Stimulated activated CD8-positive, alpha-beta memory T cell treated with anti-CD3 and anti-CD28 coated beads, Interleukin-15, amount 100 ng/mL, for 4 hours (primary cell): ENCODE measurements at places on chromosomes 4 and X.

DNA sequence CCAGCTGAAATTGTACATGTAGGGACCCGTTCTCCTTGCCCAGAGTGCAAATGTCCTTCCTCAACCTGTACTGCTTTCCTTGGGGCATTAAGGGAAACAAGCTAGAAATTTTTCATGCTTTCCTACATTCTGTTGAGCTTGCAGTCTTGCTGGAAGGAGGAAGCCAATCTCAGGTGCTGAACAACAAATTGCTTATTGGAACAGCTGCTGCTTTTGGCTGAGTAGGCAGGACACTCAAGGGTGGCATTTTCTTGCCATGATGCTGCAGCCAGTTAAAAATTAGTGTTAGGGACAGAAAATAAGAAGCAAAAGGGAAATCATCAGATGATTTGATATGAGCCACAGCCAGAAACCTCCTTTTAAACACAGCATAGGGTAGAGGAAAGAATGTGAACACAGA, 223.7 kb downstream of the QDPR start:
- DNase-seq: no peak

DNA sequence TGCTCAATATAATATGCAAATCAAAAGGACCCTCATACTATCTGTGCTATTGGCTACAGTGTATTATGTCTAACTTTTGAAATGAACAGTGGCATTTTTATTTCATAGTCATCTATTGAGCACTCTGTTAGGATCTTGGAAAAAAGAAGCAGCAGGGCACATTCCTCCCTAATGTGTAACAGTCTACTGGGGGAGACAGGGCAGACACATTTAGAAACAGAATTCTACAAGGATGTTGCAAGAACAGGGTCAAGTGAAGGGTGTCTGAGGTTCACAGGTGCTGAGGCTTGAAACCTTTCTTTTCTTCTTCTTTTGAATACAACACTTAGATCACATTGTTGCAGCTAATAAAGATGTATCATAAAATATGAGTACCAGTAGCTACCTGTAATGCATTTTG, 129.7 kb upstream of the SLC4A4 start:
- no peak for DNase-seq

DNA sequence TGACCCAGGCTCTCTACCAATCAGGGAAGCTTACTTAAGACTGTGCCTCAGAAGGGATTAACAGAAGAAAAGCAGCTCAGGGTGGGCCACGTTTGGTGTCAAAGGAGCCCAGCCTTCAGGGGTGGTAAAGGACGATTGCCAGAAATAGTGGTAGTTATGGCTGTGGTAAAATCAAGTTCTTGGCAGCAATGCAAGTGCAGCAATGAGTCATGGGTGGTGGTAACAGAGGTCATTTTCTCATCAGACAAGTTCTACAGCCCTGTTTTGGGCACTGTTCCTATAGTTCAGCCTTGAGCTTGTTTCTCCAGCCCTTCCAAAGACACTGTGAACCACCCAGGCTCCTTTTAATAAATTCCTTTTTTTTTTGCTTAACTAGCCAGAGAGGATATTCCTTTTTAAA, 120.3 kb downstream of the EFHC2 start:
- no peak for DNase-seq

- DNase-seq: no peak
These were observed 551.4 kb downstream of the IQCM start for GRCh38 chr4:149264093-149264733.

- DNase-seq: no peak
These were observed 19.9 kb downstream of the ARHGEF38 start for GRCh38 chr4:105572296-105572695.

DNA sequence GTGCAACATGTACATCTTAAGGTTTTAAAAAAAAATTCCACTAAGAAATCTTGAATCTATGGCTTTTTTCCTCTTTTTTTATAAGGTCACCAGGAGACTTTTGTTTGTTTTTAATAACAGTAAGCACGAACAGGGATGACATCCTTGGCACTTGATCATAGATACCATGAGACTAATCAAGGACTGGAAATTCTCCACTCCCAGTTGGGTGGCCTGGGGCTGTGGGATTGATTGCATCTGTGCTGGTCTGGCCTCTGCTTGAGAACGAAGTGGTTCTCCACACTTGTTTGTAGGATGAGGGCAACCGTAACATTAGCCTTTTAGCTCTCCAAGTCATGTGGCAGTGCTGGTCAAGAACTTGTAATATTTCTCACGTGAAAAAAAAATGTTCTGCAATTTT, 35.4 kb downstream of the SNX25 start:
- no peak for DNase-seq

GRCh38 chr4:128220286-128221235, 67.1 kb downstream of the PGRMC2 start:
- DNase-seq: no peak

- no peak for DNase-seq
These were observed 61.7 kb downstream of the PALLD start for GRCh38 chr4:168558599-168558998.

DNA sequence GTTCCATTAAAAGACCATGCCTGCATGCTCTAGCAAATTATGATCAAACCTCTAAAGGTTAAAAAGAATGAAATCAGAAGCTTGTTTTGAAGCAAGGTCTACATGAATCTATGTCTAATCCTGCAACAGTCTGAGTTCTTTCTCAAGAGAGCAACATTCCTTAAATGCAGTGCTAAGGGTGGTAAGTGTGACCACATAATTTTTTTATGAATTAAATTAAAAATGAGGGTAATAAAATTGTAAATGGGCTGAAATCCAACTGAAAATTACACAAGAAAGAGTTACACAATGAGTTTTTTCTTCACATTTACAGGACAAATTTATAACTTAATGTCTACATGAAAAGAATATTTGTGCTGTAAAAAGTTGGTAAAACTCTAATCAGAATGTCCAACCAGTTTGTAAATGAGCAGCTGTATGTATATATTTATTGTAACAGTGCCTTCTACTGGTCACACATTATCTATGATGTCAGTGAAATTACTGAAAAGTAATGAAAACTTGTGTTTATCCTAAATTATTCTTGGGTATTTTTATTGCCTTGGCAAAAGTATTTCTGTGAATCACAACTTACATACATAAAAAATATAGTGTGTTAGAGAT, 336.3 kb upstream of the PITX2 start:
- no peak for DNase-seq

DNA sequence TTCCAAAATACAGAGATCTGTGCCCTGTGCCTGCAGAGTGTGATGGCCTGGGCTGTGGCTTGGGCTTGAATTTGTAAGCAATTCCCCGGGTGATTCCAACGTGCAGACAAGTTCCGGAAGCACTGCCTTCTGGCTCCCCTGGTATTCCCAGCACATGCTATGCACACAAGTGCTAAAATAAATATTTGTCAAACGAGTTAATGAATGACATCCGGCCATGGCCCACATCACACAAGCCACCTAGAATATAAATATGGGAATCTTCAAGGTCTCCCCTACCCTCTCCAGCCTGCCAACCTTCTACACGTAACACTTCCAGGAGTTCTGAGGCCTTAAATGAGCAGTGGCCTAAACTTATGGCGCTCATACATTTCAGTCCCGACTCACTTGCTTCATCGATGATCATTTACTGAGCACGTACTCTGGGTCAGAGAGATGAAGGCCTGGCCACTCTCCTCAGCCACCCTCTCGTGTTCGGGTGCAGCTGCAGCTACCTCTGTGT, 21.3 kb downstream of the DCTD start:
- DNase-seq: no peak

DNA sequence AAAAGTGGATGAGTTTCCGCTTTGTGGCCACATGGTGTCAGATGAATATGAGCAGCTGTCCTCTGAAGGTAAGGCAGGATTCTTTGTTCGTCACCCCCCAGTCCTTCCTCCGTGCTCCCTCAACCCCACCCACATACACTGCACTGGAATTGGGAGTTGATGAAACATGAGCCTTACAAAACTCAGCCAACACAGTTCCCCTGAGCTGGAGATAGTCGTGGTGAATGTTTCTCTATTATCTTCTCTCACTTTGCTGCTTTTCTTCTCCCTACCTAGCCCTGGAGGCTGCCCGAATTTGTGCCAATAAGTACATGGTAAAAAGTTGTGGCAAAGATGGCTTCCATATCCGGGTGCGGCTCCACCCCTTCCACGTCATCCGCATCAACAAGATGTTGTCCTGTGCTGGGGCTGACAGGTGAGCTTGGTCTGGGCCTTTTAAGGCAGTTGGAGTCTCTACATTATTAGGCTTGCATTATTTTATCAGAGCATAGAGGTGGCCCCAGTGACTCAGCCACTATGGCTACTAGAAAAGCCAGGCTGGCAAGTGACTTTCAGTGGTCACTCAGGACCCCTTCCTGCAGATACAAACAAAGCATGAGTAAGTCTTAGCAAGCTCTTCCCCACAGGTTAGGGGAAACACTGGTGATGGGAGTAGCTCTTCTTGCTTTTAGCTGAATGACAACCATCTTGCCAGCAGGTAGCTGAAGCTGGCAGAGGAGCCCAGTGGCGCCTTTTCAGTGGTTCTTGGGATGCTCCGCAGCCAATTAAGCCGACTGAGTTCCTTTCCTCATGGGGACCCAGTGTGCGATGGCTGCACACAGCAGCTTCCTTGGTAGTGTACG, 1.6 kb downstream of the RPL10 start:
- DNase-seq: no peak

GRCh38 chr4:66284991-66285451, 614.7 kb upstream of the EPHA5 start:
- no peak for DNase-seq

- DNase-seq: no peak
These were observed 692.6 kb downstream of the RAB28 start for GRCh38 chr4:12791536-12791935.

- no peak for DNase-seq
These were observed 12.2 kb downstream of the PLAC1 start for GRCh38 chrX:134645936-134646543.

GRCh38 chr4:138912704-138913340, 102.8 kb upstream of the NOCT start:
- no peak for DNase-seq

GRCh38 chr4:42768125-42768748, 111.3 kb upstream of the ATP8A1 start:
- no peak for DNase-seq

- DNase-seq: no peak
These were observed 28.3 kb downstream of the ZFYVE28 start for GRCh38 chr4:2390146-2390545.

DNA sequence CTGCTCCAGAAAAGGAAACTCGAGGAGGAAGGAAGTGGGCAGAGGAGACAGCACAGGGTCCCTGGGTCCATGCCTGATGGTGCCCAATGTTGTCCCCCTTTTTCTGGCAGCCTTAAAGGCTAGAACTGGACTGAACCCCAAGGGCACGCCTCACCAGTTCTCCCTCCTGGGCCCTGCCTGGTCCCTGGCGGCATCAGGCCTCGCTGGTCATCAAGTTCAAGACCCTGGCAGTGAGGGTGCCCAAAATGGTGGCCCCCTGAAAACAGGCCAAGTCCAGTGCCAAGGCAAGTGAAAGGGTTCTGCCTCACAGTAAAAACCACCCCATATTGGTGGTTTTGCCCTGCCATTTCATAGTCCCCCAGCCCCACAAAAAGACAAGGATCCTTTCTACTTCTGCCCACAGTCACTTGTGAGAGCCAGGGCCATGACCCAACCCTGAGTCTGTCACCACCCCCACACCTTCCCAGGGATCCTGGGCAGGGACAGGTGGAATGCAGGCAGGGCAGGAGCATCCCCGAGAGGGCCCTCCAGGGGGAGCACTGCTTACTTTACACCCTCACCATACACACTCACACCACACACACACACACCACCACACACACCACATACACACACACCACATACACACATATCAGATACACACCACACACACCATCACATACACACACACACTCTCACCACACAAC, 107.6 kb downstream of the DCTD start:
- DNase-seq: no peak

DNA sequence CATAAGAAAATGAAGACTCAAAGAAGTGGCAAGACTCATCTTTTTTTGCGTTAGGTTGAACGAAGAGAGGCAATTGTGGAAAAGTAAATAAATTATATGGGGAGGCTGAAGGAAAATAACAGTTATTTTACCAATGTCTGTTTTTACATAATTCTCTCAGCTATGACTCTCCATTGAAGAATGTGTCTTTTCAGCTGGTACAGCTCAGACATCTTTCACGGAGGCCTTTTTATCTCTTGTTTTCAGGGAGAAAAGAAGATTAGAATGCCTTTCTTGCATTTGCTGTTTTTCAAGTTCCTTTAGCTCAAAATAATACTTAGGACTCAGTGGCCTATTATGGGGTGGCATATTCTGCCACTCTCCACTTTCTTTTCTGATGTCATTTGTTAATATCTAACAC, 153.0 kb downstream of the ADAM29 start:
- no peak for DNase-seq

- no peak for DNase-seq
These were observed 127.3 kb upstream of the CPEB2 start for GRCh38 chr4:14874990-14875389.

DNA sequence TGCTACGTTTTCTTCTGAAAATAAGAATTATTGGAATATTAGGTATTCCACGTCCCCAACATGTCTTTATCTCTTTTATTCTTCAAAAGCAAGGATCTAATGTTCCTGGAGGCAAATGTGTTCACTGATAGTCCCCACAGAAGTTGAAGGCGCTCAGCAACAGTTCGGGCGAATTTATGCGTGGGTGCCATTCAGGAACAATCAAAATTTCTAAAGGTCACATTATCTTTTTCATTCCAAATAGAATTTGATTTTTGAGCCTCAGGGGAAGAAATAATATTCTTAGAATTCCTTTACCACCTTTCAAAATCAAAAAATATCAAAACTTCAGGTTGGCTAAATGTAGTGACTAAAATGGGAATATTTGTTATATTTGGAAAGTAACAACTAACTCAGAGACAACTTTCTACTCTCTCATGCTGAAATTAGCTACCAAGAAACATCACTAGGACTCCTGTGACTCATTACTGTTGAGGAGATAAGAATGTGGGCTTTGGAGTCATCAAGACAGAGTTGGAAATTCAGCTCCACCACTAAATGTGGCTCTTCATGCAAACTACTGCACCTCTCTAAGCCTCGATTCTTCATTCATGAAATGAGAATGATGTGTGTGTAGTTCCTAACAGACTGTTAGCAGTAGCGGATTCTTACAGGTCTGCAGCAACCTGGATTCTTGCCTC, 72.3 kb upstream of the KIT start:
- no peak for DNase-seq

DNA sequence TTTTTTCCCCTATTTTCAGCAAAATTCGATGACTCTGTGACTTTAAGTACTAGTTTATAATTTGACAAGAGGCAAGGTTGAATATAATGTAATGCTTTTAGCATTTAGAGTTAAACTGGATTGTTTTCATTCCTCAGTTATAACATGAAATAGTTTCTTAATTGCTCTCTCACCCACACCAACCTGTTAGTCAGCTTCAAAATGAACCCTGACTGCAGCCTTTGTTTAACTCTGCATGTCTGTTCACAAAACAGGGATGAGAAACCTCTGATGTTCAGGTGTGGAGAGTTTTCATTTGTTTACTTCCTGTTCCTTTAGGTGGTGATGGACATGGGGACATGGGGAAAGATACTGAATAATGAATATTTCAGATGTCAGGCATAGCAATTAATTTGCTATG, 49.9 kb upstream of the MND1 start:
- no peak for DNase-seq

DNA sequence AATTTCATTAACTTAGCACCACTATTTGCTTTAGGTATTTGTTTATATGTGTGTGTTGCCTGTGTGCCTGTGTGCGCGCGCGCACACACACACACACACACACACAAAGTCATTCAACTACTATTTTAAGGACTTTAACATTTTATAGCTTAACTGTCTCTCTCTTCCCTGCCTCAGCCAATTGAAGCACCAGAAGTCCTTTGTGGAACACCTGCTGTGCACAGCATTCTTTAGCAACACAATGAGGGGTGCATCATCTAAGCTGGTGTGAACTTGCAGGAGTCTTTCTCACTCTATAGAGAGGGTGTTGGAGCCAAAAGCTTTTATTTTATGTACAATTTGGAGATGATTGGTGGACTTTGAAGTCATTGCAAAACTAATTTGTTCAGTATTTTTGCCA, 31.3 kb downstream of the SLIT2 start:
- DNase-seq: no peak
